ENCODE measurements at places on chromosomes 5 and 9. TPM values are rescaled to one million over a fixed set of nuclear protein-coding genes. Genes with fewer than 3 reads are reported as not detected.

The PURA gene
- 39.4 TPM for total RNA-seq

The SLC1A1 gene
- 109 TPM for total RNA-seq

The KIAA0825 gene
- 3.3 TPM for total RNA-seq

The ABCA1 gene
- total RNA-seq, result 36.4 TPM

The ATOSB gene
- total RNA-seq, result 18.3 TPM

The CPLANE1 gene
- 20.2 TPM for total RNA-seq

- DNase-seq, result no peak
Observed at GRCh38 chr5:60161340-60161934, 267.9 kb upstream of the PDE4D start.

The ZBTB34 gene
- total RNA-seq, result 9.8 TPM

- no peak for DNase-seq
Observed at GRCh38 chr5:142881076-142881783, 111.1 kb downstream of the ARHGAP26 start.

DNA sequence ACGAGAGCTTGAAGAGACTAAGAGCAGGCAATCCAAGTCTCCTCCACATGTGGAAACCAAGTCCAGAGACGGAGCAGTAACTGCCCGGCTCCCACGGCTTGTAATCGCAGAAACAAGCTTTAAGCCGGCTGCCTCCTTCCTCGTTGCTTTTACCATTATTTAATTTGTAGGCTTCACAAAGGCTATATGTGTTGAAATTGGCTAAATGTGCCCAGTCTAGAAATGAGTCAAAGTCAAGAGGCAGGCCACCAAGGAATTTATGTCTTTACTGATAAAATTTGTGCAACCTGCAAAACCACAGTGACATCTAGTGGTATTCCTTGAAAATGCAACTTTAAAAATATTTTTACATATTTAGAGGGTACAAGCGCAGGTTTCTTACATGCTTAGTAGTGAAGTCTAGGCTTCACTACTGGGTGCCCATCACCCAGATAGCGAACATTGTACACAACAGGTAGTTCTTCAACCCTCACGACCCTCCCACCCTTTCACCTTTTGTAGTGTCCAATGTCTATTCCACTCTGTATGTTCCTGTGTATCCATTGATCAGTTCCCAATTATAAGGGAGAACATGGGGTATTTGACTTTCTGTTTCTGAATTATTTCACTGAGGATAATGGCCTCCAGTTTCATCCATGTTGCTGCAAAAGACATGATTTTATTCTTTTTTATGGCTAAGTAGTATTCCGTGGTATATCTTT lies 33.5 kb upstream of the EBF1 start:
- DNase-seq, result no peak

- DNase-seq, result no peak
Observed at GRCh38 chr5:85397451-85397850, 1012.8 kb upstream of the EDIL3 start.

DNA sequence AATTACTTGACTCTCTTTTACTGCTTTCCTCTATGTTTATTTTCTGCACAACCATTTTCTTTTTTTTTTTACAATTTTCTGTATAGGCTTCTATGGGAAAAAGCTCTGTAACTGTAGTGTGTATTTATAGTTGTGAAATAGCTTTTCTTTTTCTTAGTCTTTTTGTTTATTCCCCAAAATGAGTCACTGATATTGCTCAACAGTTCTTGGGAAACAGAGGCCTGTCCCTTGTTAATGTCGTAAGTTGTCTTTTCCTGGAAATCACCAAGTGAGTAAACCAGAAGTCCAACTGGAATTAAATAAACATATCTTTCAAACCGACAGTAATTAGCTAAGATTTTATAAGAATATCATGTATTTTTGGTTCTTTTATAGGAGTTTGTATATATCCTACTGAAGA lies 325.1 kb upstream of the PRR16 start:
- DNase-seq, result no peak

DNA sequence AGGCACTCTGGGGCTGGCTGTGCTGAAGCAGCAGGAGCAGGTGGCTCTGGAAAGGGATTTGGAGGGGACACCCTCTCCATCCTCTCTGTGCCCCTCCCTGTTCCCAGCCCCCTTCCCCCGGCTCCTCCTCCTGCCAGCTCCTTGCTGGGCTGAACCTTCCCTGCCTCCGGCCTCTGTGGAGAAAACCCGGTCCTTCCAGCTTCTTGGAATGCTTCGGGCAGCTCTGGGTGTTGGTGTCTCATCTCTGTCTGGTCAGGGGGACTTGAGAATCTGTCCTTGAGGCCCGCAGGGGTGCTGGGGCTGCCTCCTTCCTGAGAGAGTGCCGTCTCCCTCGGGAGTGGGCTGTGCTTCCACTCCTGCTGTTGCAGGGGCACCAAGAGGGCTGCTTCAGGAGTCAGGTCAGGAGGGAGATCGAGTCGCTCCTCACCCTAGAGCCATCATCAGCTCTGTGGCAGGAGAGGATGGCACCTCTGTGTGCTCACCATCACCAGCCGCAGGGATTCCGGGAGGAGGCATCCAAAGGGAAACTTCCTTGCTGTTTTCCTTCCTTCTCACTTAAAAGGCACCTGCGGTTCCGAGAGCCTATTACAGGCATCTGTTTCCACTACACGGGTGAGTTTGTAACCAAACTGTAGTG lies 30.6 kb downstream of the NDUFS6 start:
- DNase-seq, result no peak

- no peak for DNase-seq
Observed at GRCh38 chr5:31173614-31174013, 19.9 kb upstream of the CDH6 start.

The MARCOL gene
- not detected for total RNA-seq

- no peak for DNase-seq
Observed at GRCh38 chr5:157978061-157978460, 119.1 kb upstream of the CLINT1 start.

- DNase-seq, result no peak
Observed at GRCh38 chr5:84564321-84565075, 179.8 kb upstream of the EDIL3 start.

DNA sequence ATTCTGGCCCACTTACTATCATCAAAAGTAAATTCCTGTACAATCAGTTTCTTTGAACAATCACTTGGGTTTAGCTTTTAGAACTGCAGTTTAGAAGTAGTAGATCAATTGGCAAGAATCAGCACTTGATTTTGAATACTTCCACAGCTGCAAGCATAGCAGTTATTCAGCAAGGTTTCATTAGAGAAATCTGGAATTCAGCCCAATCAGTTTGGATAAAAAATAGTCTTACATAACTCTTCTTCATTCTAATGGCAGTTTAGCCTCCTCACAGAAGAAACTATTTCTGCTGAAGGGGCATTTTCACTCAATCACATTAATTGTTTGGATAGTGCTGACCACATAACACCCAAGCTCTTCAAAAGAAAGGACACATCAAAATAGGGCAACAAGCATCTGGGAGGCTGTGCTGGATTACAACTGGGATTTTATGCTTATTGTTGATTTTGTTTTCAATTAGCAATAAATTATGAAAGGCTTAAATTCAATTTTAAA lies 336.2 kb upstream of the PDE4D start:
- no peak for DNase-seq

DNA sequence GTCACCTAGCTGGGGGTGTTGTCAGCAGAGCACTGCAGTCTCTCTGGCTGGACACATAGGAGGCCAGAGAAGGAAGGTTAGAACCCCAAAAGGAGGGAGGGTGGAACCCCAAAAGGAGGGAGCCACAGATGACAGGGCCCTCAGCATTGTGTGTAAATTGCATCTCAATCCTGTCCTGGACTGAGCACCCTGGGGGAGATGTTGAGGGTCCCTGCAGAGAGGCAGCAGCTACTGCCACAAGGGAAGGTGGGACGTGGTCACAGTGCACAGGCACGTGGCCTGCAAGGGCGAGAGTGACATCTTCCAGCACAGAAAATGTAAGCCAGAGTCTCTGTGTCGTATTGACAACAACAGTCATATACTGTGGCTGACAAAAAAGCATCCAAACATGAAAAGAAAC lies 36.5 kb upstream of the CEP72 start:
- DNase-seq, result no peak

GRCh38 chr5:135242021-135242865 lies 156.8 kb downstream of the MACROH2A1 start:
- no peak for DNase-seq

The PTGS1 gene
- total RNA-seq, result 24.1 TPM

DNA sequence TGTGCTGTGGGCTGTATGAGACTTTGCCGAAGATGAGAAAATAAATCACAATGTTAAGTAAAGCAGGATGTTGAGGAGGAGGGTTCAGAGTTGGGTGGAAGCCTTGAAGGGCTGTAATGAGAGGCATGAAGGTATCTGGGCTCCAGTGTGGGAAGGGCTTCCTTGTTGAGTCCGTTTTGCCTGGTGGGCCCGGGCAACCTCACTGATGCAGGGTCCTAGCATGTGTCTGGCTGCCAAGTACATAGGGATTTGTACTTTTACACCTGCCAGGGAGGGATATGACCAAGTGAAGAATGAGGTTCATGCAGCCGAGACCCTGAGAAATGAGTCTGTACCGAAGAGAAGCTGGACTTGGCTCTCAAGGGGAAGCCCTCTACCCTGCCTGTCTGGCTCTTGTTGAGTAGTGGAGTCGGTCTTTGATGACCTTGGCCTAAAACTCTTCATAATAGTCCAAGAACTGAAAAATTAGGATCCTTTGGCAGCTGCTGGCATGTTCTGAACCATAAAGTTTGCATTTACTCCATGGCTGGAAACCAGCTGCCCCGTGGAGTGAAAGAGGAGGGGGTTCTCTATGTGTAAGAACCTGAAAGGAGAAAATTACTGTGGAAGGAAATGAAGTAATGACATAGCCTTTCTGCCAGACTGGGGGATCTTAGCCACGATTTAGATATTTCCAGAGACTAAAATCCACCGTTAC lies 59.0 kb upstream of the DPYSL3 start:
- DNase-seq, result no peak

- DNase-seq, result no peak
Observed at GRCh38 chr9:123090956-123091355, 57.5 kb downstream of the GPR21 start.

DNA sequence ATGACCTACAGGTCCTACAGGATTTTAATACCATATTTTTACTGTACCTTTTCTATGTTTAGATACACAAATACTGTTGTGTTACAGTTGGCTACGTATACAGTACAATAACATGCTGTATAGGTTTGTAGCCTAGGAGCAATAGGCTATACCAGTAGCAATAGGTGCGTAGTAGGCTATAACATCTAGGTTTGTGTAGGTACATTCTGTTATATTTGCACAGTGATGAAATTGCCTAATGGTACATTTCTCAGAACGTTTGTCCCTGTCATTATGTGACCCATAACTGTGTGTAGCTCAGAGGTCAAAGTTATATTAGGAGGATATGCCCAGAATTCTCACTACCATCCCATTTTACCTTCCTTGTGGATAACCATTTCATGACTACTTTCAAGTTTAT lies 59.7 kb downstream of the NIPBL start:
- DNase-seq, result no peak

DNA sequence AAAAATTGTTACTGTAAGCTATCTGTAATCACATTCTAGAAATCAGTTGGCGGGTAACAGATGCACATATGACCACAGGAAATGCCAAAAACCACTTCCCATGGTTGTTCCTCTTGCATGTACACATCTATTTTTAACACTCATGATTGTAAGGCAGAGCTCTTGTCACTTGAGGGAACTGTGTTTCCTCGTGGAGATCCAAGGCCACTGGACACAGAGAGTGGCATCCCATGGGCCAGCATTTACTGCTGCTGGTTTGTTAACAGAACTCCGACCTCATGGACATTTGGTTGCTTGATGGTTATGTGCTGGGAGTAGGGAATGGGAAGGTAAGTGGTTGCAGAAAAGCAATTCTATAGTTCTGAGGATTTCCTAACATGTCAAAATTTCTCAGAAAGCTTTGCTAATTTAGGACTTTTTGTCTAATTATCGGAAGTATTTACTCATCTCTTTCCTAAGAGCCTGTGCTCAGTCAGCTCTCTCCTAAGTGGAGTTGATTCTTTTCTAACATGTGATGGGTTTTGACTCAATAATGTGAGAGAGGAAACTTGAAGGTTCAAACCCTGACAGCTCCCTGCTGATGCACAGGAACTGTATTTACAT lies 202.0 kb upstream of the NR3C1 start:
- no peak for DNase-seq

The FAM153A gene
- 11.3 TPM for total RNA-seq

DNA sequence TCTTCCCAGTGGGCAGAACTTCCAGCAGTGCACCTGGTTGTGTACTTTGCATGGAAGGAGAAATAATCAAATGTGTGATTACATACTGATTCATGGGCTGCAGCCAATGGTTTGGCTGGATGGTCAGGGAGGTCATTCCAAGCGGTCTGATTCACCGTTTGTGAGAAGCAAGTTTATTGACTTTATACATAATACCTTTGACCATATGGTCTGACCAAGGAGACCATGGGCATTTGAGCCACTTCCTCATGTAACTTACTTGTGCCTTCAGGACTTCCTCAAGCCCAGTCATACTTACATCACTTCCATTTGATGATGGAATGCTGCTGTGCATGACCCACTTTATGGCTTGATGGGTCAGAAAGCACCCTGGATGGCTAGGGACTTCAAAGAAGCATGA lies 41.1 kb downstream of the DAP start:
- DNase-seq, result peak; percentile 38

- DNase-seq, result no peak
Observed at GRCh38 chr5:79971156-79971555, 19.9 kb downstream of the MTX3 start.

DNA sequence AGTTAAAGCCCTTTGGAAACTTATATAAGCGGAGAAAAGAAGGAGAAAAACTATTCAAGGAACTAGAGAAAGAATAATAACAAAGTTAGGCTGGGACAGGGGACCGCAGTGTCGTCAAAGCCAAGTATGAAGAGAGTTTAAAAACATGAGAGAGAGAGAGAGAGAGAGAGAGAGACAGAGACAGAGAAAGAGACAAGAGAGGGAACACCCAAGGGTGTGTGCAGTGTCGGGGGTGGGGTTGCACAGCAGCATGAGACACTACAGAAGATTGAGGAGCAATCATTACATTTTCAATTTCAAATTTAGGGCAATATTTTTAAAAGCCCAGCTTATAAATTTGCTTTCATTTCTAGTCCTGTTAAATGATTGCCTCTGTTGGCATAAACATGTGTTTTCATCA lies 74.3 kb downstream of the NNT start:
- no peak for DNase-seq

DNA sequence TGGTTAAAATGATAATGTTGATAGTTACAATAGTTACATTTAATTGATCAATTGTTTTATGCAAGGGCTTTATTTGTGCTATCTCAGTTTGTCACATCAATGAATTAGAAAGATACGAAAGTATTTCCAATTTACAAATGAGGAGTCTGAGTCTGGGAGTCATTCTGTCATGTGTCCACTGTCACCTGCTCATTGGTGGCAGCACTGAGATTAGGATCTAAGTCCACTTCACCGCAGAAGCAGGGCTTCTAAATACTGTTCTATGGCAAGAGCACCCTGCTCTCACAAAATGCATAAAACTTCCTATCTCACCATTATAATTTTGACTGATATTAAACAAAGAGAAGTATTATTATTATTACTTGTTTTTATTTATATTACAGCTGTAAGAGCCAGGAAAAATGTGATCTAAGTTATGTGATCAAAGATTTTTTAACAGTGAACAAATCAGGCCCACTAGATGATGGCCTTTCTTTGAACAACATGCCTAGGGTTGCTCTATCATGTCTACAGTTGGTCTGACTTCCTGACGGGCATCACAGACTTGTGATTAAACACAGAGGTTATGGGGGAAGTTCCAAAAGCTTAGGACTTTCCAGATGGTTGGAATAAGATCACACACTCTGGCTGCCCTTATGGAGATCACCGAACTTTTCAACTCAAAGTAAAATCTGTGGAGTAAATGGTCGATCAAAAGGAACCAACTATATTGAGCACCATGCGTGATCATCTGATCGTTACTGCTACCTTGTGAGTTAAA lies 15.1 kb downstream of the TLR4 start:
- no peak for DNase-seq

The CARTPT gene
- 0.23 TPM for total RNA-seq

- no peak for DNase-seq
Observed at GRCh38 chr9:10674586-10674985, 61.8 kb upstream of the PTPRD start.

The LECT2 gene
- not detected for total RNA-seq

All from mucosa of gallbladder (tissue), 1 donor.